Upper lobe of right lung (tissue), 1 donor: ENCODE measurements at places on chromosomes 12 and 14. TPM values are rescaled to one million over a fixed set of nuclear protein-coding genes. Genes with fewer than 3 reads are reported as not detected.

PMEL gene
- total RNA-seq, result 4.9 TPM

CLEC14A gene
- 87.6 TPM for total RNA-seq

GRCh38 chr14:92546347-92547053 lies 32.9 kb downstream of the RIN3 start:
- H3K4me3 ChIP-seq, result no peak overlapping the region
- no peak for DNase-seq
- H3K27me3 ChIP-seq, result no peaks in the 10 kb centered on the region
- no peaks in the 10 kb centered on the region for H3K36me3 ChIP-seq
- H3K4me1 ChIP-seq, result peaks cover 27% of the 10 kb centered on the region
- no peak overlapping the region for H3K27ac ChIP-seq

DNA sequence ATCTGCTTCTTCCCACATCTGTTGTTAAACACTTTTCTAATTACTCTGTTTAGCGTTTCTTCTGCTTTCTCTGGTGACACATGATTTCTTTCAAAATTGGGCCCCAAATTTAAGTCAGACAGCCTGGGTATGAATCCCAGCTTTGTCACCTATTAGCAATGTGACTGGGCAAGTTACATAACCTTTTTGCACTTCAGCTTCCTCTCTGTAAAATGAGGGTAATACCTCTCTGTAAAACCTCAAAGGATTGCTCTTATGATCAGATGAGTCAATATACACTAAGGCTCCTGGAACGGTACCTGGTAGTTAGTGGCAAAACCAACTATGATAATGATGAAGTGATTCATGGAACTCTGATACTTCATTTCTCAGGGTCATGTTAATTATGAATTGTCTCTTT lies 33.0 kb downstream of the E2F7 start:
- H3K27me3 ChIP-seq, result no peaks in the 10 kb centered on the region
- H3K27ac ChIP-seq, result no peak overlapping the region
- H3K36me3 ChIP-seq, result no peaks in the 10 kb centered on the region
- H3K4me3 ChIP-seq, result no peak overlapping the region
- no peaks in the 10 kb centered on the region for H3K4me1 ChIP-seq

GRCh38 chr12:104048811-104049210 lies 1.2 kb downstream of the GLT8D2 start:
- H3K27me3 ChIP-seq, result peaks cover 7% of the 10 kb centered on the region
- H3K4me3 ChIP-seq, result peak overlapping the region; percentile 43
- peaks cover 15% of the 10 kb centered on the region for H3K4me1 ChIP-seq
- H3K36me3 ChIP-seq, result no peaks in the 10 kb centered on the region

DNA sequence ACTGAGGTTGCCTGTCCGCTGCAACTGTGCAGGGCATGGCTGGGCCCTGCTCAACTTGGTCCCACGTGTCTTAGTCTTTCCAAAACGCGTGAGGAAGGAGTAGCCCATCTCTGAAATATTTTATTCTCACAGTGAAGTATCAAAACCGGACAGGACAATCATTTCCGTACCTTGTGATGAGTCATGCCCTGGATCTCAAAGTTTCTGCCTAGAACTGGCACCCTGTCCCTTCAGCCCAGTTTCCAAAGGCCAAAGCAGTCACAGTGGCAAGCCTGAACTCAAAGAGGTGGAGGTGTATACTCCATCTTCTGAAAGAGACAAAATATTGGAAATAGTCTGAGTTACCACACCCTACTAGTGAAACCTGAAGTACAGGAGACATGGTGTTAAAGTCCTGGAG lies 28.5 kb upstream of the SRGAP1 start:
- DNase-seq, result no peak
- no peaks in the 10 kb centered on the region for H3K36me3 ChIP-seq
- no peak overlapping the region for H3K27ac ChIP-seq
- H3K4me3 ChIP-seq, result no peak overlapping the region
- H3K27me3 ChIP-seq, result no peaks in the 10 kb centered on the region
